G401 (cell line): ENCODE measurements at places on chromosomes 7 and 10. TPM values are rescaled to one million over a fixed set of nuclear protein-coding genes. Genes with fewer than 3 reads are reported as not detected.

DNA sequence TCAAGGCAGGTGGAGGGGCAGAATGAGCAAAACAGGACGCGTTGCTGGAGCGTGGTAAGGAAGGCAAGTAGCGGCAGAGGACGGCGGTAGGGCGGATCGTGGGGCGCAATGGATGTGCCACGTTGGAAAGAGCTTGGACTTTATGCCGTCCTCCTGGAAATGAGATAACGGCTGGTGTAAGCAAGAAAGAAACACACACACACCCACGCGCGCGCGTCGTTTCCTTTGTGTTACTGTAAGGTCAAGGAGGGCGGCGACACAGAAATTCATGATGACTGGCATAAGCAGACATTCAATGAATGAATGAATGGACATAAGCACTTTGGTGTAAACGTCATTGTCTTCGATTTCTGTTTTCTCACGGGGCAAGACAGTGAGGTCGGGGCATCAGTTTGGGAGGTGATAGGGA, 683 bp upstream of the ENTPD7 start:
- peak; percentile 58 for DNase-seq

DNA sequence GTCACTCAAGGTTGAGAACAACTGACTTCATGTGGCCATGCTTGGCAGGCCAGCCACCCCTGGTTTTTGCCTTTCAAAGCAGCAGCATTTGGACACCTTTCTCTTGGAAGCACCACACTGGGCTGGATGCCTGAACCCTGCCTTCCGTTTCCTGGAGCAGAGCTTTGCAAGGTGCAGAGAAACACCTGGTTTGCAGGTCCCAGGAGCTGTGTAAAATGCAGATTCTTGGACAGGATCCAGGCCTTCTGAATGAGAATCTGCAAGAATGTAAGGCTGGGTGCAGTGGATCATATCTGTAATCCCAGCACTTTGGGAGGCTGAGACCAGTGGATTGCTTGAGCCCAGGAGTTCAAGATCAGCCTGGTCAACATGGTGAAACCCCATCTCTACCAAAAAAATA, 18.0 kb upstream of the DUSP5 start:
- peak; percentile 28 for DNase-seq

DNA sequence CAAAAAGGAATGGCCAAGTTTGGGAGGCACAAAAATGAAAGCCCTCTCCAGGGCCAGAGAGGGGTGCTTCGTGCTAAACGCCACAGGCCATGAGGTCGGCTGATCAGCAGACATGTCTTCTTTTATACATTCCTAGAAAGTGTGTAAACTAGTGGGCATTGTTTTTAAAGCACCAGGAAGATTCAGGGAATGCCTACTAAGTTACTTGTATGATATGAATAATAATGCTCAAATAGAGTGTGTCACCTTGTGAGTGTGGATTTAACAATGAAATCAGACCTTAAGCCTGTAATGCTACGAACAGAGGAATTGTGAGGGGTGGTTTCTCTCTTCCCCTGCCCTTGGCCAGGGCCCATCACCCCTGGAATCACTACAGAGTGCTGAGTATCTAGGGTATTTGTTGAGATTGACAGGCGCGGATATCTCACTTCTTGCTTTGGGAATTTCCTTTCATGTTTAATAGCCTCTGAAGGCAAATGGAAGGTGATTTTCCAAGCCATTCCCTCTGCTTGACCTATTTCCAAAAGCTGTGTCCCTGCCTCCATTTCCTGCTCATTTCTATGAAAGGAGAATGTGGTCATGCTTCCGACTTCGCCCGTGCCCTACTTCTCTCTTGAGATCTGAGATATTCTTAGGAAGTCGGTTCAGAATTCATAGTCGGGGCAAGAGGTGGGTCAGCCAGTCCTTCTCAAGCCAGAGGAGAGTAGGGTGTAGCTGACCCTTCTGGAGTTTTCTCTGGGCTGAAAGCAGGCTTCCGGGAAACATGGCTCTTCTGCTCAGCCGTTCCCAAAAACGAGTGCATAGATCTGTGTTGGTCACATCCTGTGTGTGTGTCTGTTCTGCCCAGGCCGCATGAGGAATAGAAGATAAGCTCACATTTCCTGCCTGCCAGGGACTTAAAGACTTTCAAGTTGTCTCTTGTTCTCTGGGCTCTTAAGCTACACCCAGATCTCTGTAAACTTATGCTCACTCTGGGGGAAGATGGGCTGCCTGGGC, 167.8 kb upstream of the ITGB1 start:
- DNase-seq: no peak

- no peak for DNase-seq
Observed at GRCh38 chr10:94355841-94356240, 6.9 kb downstream of the NOC3L start.

DNA sequence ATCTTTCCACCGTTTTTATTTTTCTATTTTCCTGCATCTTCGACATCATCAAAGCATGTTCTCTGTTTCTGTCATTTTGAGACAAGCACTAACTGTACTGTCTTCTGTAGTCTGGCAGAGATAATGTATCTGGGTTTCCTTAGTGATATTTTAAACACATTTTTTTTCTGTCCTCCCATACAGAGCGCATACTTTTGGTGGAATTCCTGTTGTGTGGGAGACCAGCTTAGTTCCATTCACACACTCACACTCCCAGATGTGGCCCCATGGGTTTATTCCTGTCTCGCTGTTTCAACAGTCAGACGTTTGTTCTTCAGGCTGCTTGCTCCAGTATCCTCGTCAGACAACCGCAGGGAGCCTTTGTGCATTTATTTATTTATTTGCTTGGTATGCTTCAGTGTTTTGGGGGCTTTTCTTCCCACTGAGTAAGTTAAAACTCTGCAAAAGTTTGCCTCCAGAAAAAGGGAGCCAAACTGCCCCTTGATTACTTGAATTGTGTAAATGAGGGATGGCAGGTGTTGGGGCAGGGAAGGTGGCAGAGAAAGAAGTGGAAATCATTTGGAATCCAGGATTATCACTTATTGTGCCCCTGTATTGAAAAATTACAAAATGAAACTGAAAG, 456.8 kb upstream of the KLF6 start:
- DNase-seq: no peak

DNA sequence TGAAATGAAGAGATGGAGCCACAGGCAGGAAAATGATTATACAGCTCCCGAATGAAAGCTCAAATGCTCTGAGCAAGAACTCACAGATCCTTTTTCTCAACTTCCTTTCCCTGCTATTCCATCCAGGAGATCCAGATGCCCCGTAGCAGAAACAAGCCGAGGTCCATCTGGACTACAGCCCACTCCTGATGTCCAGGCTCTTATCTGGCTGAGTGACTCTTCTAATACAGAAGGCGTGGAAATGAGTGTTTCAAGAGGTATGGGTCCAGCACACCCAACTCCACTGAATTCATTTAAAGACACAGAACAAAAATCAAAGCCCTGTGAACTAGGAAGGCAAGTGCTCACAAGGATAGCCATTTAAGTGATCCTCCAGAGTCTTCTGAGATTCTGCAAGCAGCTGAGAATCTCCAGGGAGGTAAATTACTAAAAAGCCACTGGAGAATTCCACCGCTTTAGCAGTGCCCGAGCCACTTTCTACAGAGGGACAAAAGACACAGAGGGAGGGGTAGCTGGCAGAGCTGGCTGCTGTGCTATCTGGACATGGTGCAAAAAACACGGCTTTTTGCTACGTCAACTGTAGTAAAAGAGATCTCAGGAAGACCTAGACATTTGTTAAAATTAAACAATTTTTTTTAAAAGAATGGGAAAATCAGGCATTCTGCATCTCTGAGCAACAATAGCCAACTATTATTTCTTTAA, 24.5 kb downstream of the FAM171A1 start:
- DNase-seq: peak; percentile 49

- DNase-seq: no peak
Observed at GRCh38 chr7:27149842-27150567, 2.4 kb downstream of the HOXA3 start.

DNA sequence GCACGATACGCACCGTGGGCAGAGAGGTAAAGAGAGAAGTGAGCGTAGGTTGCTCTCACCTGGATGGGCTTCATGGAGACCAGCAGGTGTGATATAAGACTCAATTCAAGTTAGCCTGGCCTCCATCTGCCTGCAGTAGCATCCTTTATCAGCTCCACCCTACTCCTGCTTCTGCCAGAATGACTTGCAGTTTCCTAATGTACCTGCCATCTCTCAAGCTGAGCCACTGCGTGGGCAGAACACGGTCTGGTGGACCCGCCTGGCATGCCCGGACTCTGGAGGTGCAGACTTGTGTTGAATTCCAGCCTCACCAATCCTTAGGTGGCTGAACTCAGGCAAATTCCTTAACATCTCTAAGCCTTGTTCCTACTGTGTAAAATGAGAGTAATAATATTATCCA, 64.3 kb downstream of the STEAP1B start:
- peak; percentile 22 for DNase-seq

GRCh38 chr7:50393547-50394252, 56.5 kb downstream of the FIGNL1 start:
- DNase-seq: no peak

- DNase-seq: no peak
Observed at GRCh38 chr10:31000071-31000782, 31.4 kb downstream of the ZNF438 start.

GRCh38 chr10:5096108-5096507, 1.9 kb downstream of the AKR1C3 start:
- DNase-seq: no peak

GRCh38 chr10:122565766-122566206, 5.2 kb downstream of the DMBT1 start:
- peak; percentile 57 for DNase-seq

DNA sequence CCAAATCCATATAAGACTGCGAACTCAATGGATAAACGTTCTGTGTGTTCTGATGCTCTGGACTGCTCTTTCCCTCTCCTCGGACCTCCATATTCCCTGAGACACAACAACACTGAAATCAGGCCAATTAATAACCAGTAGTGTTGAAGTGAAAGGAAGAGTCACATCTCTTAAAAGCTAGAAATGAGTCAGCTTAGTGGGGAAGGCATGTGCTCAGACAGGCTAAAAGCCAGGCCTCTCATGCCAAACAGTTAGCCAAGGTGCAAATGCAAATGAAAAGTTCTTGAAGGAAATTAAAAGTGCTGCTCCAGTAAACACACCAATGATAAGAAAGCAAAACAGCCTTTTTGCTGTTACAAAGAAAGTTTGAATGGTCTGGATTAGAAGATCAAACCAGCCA, 29.3 kb downstream of the TNS3 start:
- no peak for DNase-seq

DNA sequence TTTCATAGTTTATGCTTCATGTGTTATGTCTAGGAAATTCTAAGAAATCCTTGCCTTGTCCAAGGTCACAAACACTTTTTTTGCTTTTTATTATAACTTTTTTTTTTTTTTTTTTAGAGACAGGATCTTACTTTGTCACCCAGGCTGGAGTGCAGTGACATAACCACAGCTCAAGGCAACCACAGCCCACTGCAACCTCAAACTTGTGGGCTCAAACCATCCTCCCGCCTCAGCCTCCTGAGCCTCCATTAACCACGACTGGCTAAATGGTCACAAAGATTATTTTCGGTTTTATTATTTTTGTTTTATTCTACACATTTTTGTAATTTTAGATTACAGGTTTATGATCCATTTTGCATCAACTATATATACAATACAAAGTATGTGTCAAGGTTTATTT, 7.1 kb upstream of the FAM204A start:
- no peak for DNase-seq

The CCM2 gene
- total RNA-seq: 30.2 and 34.2 TPM in 2 replicates

The LRRD1 gene
- 0.03 TPM in 1 of 2 replicates, not detected in the other for total RNA-seq

The ATG9B gene
- 0.34 and 0.49 TPM in 2 replicates for total RNA-seq

The HOXA6 gene
- total RNA-seq: 5.1 TPM in 1 of 2 replicates, not detected in the other

The CUTC gene
- total RNA-seq: 6.6 and 17.0 TPM in 2 replicates

The NAT16 gene
- 1.2 TPM in 1 of 2 replicates, not detected in the other for total RNA-seq

The DGKB gene
- total RNA-seq: not detected in 2 replicates
